ENCODE measurements at places on chromosomes 7 and 10.

GRCh38 chr10:99433378-99434020, 3.1 kb upstream of the GOT1 start:
- no peak for DNase-seq

DNA sequence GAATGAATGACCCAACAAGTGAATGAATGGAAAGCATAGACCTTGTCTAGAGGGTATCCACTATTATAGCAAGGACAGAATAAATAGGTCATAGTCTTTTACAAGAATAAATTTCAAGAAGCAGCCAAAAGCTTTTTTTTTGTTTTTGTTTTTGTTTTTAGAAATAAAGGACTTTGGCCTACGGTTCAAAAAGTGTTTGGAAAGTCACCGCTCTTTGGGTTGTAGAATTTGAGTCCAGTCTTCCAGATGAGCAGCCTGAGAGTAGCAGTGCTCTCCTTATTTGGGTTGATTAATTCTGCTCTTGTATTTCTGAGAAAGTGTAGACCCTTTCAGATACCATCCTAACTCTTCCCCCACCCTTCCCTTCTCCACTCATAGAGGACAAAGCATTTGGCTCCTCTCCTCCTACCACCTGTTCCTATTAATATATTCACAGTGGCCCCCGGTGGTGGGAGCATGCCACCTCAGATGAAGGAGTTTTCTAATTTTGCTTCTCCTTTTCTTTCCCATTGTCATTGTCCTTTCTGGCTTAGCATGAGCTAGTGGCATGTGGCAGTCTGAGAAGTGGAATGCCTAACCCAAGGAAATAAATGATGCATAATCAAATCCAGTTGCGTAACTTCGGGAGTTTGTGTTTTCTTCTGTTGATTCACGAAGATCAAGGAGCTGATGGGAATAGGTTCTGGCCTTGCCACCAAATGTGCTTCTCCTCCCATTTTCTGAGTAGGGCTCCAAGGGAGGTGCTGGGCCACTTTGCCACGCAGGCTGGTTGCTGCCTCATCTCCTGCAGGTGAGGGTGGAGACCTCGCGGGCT, 114.7 kb downstream of the CHN2 start:
- DNase-seq = no peak

DNA sequence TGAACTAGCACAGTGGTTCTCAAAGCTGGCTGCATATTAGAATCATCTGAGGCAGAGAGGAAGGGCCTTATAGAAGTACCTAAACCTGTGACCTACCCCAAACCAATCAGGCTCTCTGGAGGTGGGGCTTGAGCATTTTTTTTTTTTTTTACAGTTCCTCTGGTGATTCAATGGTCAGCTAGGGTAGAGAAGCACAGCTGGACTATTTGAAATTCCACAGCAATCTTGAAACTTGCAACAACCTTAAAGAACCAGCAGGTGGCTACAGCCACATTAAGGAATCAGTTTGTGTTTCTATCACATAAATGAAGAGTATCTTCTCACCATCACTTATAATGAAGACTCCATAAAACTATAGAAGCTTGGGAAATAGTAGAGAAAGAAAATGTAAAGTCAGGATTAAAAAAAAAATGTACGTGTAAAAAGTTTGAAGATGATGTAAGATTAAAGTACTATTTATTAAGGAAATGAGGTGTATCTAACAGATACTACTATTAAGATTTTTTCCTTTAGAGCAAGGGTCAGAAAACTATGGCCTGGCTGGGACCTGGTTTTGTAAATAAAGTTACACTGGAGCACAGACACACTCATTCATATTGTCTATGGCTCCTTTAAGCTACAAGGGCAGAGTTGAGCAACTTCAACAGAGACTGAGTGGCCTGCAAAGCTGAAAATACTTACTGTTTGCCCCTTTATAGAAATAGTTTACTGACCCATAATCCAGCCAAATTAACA, 3.8 kb downstream of the RTKN2 start:
- DNase-seq = no peak

DNA sequence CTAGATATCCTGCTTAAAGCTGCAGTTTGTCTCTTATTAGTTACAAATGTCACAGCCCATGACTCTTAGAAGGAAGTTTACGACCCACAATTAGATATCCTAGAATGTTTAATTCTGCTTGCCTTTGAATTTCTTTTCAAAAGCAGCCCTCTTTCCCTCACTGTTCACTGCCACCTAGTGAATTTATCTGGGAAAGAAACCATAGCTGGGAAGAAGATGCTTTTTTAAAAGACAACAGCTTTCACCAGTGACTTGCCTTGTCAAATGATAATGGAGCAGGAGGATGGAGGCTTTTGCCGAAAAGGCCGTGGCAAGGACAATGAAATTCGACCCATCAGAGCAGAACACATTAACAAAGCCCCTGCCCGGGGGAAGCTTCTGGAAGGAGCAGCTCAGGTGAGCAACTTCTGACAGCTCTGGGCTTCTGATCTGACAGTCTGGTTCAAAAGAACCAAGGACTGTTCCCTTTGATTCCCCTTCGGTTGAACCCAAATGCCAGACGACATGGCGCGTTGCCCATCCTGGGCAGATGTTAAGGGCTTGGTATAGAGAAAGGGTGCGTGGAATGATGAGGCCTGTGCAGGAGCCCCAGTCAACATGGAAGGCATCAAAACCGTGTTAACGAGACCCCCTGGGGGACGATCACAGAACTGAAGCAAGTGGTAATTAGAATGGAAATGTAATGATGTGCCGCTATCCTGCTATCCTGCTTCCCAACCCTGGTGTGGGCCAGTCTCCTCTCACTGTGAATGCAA, 236.8 kb downstream of the FRMD4A start:
- peak; percentile 17 for DNase-seq

GRCh38 chr7:17994079-17994850, 33.4 kb downstream of the PRPS1L1 start:
- DNase-seq = no peak

- DNase-seq = no peak
Observed at GRCh38 chr10:72238392-72239175, 22.5 kb upstream of the ASCC1 start.

DNA sequence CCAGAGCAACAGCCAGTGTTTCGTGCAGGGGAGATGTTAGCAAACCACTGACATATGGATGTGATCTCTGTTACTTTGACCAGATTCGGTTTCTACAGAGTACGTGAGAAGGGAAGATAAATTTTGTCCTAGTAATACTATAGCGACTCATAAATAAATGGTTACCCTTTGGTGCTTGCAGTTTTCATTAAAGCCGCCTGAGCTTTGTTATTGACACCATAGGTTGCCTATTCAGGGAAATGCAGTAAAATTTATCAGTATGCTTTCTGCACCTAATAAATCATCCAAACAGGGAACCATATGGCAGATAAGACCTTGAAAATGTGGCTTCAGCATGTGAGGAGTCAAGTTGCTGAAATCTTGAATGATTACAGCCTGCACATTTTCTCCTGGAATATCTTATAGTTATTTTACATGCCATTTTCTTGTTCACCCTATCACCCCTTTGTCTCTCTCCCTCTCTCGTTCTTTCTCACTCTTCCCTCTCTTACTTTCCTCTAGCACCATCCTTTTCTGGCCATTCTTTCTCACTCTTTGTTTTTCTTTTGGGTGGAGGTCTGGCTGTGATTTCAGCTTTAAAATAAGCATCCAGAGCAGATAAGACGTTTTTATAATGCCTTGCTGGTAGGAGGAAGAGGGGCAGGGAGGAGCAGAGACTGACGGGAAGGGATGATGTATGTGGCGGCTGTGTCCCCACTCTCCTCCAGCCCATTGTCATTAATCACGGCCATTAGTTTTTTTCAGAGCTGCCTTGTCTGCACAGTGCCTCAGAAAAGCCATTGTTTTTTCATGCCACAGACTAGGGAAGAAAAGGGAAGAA, 182.5 kb downstream of the LRMDA start:
- DNase-seq = no peak

DNA sequence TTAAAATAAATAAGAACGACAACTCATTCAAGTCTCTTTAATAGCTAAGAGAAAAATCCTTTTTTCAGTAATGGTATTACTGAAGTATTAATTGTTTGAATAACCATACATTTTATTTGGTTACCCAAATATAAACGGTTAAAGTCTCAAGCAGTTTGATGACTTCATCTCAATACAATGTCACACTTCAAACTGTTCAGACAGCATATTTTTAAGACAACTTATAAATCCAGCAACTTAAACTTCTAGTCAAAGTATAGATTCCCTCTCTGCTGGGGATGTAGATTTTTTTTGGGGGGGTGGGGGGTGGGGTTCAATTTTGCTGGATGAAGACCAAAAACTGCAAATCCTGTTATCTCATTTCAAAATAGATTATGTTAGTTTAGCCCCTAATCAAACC, 42.0 kb downstream of the GNA12 start:
- no peak for DNase-seq

- peak; percentile 75 for DNase-seq
Observed at GRCh38 chr7:25852211-25852938, 299.6 kb upstream of the NFE2L3 start.

GRCh38 chr10:34094146-34094696, 720.9 kb downstream of the PARD3 start:
- no peak for DNase-seq

DNA sequence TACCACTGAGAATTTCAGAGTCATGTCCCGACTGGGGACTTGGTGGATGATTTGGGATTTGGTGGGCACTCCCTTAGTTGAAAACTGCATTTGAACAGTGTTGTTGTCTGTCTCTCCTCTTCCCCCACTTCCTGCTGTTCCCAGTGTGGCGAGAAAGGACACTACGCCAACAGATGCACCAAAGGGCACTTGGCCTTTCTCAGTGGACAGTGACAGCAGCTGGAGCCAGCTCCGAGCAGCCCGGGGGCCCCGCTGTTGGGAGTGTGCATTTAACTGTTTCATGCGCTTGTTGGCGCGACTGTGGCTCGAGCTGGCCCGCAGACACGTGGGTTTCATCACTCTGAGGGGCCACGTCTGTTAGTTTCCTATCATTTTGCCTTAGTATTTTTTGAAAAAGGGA, 9.7 kb downstream of the ATP5MF start:
- DNase-seq = no peak

DNA sequence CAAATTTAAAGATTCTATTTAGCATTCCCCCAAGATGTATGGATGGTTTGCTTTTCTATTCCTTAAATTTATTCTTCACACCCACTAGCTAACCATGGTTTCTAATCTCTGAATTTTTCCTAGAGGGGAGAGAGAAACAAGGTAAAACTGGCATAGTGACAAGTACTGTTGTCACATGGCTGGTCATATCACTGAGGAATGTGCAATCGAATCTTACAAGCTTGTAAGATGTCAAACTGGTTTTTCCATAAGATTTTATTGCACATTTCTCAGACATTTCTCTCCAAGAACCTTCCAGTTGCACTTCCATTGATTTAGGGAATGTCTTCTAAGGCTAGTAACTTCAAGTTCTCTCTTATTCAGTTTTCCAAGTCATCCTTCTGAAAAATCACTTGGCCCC, 89.8 kb downstream of the MBL2 start:
- no peak for DNase-seq

DNA sequence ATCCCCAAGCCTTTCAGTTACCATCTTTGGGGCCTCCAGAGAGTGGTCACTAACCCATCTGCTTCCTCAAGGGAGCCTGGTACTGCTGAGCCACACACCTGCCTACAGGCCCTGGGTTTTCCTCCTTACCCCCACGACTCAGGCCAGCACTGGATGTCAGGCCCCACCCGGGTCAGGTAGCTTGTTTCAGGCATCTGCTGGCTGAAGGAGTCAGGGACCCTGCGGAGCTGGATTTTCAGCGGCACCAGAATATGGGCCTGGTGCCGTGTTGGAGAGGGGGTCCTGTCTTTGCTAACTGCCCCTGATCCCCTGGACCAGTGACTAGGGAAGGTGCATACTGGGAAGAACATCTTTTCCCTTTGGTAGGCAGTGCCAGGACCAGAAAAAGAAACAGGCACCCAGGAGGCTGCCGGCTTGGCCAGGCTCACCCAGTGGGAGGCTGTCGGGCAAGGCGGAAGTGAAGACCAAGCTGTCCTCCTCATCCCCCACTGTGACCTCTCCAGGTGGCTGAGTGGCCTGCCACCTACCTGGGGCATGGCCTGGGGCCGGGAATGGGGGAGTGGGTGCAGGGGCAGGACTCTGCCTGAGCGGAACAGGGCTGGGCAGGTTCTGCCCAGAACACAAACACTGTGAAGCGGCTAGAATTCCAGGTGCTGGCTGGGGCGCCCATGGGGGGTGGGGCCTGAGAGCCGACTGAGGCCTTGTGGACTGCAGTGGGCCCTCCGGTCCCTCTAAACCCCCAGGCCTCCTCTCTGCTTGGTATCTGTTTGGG, 12.4 kb upstream of the SAMD8 start:
- DNase-seq = no peak

- no peak for DNase-seq
Observed at GRCh38 chr7:155863721-155864151, 51.5 kb upstream of the SHH start.

- no peak for DNase-seq
Observed at GRCh38 chr7:36900988-36901710, 176.9 kb upstream of the AOAH start.

GRCh38 chr10:125113691-125114371, 46.5 kb downstream of the CTBP2 start:
- DNase-seq = no peak

- no peak for DNase-seq
Observed at GRCh38 chr7:8121243-8121642, 140.7 kb downstream of the ICA1 start.

- DNase-seq = no peak
Observed at GRCh38 chr10:117411479-117412399, 36.5 kb upstream of the PDZD8 start.

- DNase-seq = no peak
Observed at GRCh38 chr7:24963218-24963617, 16.8 kb downstream of the OSBPL3 start.

GRCh38 chr7:55046582-55047342, 27.9 kb downstream of the EGFR start:
- no peak for DNase-seq

- no peak for DNase-seq
Observed at GRCh38 chr10:132199268-132199853, 12.6 kb downstream of the DPYSL4 start.

DNA sequence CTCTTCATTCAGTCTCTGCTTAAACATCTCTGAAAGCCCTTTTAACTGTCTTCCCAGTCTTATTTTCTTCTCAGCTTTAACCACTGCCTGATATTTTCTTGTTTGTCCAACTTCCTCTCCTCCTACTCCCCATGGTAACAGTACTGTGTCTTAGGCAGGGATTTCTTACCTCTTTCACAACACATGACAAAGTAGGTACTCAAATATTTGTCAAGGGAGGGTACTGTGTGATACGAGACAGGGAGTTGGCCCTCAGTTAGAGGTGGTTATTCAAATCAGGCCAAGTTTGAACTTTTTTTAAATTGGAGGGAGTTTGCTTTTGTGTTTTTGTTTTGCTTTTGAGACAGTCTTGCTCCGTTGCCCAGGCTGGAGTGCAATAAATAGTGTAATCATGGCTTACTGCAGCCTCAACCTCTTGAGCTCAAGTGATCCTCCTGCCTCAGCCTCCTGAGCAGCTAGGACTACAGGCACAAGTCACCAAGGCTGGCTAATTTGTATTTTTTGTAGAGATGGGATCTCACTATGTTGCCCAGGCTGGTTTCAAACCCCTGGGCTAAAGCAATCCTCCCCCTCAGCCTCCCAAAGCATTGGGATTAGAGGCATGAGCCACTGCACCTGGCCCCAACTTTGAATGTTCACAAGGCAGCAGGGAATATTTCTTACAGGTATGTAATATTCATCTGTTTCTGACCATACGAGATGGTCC, 2.5 kb upstream of the KPNA7 start:
- DNase-seq = no peak

GRCh38 chr10:28444031-28444430, 88.9 kb upstream of the WAC start:
- DNase-seq = no peak

GRCh38 chr7:75980430-75981202, 13.8 kb downstream of the TMEM120A start:
- DNase-seq = no peak

Data from neural crest cell (in vitro differentiated cells).